ENCODE measurements at places on chromosomes 11 and 22.

DNA sequence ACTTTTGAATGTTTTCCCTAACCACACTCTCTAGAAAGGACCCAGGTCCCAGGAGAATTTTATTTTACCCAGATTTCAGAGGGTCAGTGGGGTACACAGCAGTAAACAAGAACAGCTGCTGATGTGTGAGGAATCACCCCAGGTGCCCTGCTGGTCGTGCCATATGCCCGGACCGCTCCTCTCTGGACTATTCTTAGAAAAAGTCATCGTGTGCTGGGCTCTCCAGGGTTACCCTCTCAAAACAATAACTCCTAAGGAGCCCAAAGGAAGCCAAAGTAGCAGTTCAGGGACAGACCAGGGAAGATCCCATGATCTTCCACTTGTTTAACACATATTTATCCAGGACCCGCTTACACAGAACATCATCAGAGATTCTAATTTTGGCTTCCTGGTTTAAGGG lies 29.7 kb downstream of the LRP4 start:
- no peak for DNase-seq

DNA sequence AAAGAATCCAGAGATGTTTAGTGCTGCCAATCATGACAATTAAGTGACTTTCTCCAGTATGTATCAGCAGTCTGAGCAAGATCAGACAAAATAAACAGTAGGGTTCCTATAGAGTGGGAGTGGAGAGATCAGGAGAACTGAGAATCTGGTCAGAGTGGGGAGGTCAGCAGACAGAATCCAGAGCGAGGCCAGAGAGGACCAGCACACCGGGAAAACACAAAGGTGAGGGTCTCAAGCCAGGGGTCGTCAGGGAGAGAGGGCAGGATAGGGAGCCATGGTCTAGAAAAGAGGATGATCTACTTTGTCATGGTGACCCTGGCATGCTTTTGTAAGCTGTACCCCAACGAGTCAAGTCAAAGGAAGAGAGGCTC lies 39.2 kb downstream of the MAPK1 start:
- no peak for DNase-seq

GRCh38 chr11:134476435-134477021 lies 64.5 kb upstream of the B3GAT1 start:
- DNase-seq = no peak

GRCh38 chr11:1051356-1052132 lies 15.0 kb upstream of the MUC6 start:
- no peak for DNase-seq

GRCh38 chr22:24585927-24586546 lies 6.8 kb downstream of the LRRC75B start:
- DNase-seq = no peak

GRCh38 chr11:128941573-128942271 lies 949 bp downstream of the TP53AIP1 start:
- DNase-seq = no peak

DNA sequence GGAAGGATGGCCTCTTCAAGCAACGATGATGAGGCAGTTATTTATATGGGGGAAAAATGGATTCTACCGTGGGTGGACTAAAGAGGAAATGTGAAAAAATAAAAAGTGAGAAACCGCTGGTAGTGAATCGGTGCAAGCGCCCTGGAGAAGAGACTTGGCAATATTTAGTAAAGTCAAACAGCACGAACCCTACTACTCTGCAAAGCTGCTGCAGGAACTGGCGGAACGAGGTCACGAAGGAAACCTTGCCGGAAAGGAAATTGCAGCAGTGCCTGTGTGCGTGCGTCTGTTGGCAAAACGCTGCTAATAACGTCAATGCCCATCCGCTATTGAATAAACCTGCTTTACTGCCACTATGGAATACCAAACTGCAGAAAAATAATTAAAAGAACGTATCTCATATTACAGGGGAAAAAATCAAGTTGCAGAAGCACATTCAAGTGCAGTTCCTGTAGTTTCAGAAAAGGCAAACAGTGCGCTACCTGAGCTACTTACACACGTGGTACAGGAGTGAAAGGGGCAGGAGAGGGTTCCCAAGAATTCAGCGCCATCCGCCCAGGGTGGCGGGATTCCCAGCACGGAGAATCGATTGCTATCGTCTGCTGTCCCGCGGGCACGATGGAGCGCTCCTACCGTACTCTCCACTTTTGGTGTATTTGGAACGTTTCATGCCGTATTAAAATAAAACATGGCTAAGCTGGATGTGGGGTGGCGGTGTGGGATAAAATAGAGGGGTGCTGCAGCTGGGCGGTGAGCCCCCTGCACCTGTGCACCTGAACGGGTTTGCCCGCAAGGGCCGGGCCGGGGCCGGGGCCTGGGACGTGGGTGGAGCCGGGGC lies 585 bp upstream of the NADSYN1 start:
- DNase-seq = peak; percentile 51

GRCh38 chr11:18151581-18151980 lies 19.2 kb downstream of the MRGPRX3 start:
- DNase-seq = no peak

- DNase-seq = no peak
Observed at GRCh38 chr11:28961726-28962125, 853.5 kb downstream of the METTL15 start.

DNA sequence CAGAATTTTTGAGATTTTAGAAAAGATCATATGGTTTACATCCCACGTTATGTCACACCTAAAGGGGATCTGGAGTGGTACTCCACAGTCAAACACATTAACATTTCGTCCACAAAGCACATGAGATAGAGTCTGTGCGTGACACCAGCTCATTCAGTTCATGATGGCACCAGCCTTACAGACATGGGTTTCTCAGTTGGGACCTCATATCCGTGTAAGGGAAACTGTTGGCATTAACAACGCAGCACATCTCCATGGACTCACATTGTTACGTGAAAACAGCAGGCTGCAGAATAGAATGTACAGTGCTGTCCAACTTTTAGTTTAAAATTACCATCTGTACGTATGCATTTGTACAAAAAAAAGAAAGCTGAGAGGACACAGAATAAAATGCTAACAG lies 14.0 kb downstream of the RIC8A start:
- DNase-seq = no peak

DNA sequence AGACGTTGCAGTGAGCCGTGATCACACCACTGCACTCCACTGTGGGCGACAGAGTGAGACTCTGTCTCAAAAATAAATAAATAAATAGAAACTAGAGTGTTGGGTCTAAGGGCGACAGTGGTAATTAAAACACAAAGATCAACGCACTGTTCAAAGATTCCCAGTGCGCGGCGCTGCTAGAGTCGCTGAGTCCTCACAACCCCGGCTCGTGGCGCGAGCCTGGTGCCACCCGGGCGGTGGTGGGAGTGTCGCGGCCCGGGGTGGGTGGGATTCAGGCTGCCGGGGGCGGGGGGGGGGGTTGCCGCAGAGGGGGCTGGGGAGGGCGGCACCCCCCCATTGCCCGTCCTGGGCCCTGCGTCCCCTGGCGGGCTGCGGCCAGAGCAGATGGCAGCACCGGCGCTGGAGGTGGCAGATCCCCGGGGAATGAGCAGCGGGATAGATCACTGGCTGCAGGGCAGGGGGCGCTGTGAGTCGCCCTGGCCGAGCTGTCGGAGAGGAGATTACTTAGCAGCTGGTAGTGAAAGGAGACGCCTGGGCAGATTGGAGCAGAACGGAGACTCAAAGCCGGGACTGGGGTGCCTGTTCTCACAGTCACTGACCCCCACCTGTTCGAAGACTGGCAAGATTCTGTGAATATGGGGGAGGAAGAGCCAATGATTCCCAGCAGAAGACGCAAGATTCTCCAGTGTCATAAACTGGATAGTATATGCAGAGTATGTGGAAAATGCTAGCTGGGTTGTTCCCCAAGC lies 30.2 kb upstream of the APOBEC3A start:
- no peak for DNase-seq

GRCh38 chr11:68012843-68013610 lies 2.9 kb downstream of the ALDH3B1 start:
- DNase-seq = no peak

- no peak for DNase-seq
Observed at GRCh38 chr11:36591433-36591832, 2.9 kb upstream of the IFTAP start.

DNA sequence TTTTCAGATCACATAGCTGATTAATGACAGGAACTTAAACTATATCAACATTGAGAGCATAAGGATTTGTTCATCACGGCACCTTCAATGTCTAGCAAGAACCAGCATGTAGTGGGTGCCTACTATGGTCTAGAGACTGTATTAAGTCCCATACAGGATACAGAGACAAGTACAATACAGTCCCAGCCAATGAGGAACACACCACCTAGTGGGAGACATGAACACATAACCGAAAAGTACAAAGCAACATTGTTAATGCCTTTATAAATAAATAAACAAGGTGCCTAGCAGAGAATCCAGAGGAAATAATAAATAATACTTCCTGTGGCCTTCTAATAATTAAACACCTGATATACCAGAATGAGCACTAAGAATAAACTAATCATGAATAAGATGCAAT lies 87.7 kb upstream of the OPCML start:
- no peak for DNase-seq

- DNase-seq = no peak
Observed at GRCh38 chr11:117735350-117735977, 61.6 kb downstream of the DSCAML1 start.

DNA sequence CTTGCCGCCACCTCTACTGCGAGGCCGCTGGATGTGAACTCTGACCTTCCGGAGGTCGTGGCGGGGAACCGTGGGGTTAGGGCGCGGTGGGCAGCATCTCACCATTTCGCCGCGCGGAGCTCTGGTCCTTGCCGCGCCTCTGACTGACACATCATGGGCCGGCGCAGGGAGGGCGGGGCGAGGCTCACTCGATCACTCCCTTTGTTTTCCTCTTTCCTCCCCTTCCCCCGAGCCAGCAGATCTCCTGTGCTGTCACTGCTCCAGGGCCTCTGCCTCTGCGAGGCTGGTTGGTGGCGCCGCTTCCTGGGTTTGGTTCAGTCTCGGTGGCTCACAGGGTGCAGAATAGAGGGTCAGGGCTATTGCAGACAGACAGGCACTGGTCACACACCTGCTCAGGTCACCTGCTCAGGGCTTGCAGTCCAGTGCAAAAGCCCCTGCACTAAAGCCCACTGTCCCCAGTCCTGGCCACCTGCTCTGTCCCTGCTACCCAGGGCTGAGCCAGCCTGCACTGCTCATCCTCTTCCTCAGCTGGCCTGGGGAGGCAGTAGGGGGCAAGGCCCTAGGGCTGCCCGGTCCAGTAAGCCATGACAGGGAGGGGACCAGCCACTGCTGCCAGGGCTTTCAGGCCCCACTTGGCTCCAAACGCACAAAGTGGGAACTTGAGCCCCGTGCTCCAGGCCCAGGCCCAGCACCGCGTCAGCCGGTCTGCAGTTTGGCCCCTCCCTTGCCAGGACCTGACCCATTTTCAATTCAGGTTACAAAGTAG lies 36.2 kb downstream of the PISD start:
- no peak for DNase-seq

DNA sequence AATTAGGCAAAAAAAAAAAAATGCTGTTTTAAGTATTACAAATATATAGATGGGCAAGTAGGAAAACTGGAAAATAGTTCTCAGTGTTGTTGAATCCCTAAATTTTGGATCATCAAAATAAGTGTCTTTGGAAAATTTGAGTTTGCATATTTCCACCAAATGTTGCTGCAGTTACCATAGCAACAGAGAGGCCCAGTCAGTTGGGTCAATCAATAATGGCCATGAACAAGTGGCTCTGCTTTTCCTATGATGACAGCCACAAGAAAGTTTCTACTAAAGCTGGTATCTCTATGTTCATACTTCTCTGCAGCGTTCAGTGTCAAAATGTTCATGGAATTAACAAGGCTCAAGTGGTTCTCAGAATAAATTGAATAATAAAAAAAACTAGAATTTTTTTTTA lies 79.1 kb downstream of the SERGEF start:
- no peak for DNase-seq

DNA sequence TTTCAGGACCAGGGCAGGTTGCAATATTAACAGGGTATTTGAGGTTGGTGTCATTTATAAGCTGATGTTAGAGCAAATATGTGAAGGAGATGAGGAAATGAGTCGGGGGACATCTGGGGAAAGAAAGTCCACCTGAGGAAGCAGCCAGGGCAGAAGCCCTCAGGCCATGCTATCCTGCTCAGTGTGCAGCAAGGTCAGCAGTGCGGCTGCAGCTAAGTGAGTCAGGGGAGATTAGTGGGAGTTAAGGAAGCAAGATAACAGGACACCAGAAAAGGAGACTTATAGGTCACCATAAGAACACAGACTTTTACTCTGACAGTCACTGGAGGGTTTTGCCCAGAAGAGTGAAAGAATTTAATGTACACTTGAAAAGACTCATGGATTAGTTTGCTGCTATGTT lies 468.9 kb downstream of the NTM start:
- no peak for DNase-seq

- no peak for DNase-seq
Observed at GRCh38 chr11:61539831-61540357, 31.3 kb downstream of the LRRC10B start.

DNA sequence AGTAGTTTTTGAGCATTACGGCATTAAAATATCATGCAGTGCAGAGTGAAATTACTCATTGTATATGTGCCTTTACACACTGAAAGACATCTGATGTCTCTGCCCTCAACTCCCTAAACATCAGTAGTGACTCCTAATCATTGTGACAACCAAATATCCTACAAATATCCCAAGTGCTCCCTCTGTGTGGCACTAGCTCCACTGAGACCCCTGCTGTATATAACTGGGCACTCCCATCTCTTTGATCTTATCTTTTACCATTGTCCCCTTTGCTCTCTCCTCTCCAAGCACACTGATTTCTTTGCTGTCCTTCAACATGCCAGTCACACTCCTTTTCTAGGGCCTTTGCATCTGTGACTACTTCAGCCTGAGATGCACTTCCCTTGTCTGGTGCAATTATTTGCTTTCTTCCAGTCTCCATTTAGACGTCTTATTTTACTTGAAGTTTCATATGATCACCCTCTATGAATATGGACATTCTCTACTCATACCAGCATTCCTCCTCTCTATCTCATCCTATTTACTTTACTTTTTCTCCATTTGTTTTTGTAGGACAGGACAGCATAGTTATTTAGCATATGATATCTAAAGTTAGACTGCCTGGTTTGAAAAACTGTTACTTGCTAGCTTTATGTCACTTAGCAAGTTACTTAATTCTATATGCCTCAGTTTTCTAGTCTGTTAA lies 2.4 kb downstream of the SLC5A12 start:
- no peak for DNase-seq

GRCh38 chr22:43529934-43530333 lies 118.1 kb downstream of the MPPED1 start:
- DNase-seq = no peak

DNA sequence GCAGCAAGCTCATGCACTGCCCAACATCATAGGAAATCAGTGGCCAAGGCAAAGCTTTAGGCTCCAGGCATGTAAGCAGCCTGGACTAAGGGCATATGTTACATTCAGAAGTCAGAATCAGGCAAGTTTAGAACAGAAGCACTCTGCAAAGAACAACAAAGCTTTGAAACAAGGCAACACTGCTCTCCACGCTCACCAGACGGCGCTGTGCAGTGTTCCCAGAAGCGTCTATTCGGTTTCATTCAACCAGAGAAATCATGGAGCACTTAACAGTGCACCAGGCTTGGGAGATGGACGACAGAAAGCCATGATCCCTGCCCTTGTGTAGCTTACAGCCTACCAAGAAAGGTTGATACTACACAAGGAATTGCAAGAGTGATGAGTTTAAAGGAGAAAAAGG lies 555.8 kb downstream of the BUD13 start:
- no peak for DNase-seq

- no peak for DNase-seq
Observed at GRCh38 chr22:36077271-36077670, 48.6 kb upstream of the RBFOX2 start.

GRCh38 chr11:46745995-46746394 lies 27.0 kb downstream of the F2 start:
- no peak for DNase-seq

GRCh38 chr11:102600666-102601065 lies 24.5 kb downstream of the MMP20 start:
- DNase-seq = no peak

All from left forelimb (tissue), 1 donor.